A375 (cell line): ENCODE measurements at places on chromosomes 7 and 10. TPM values are rescaled to one million over a fixed set of nuclear protein-coding genes. Genes with fewer than 3 reads are reported as not detected.

DOCK4 gene
- total RNA-seq, result 26.1 and 42.9 TPM in 2 replicates

CYP3A4 gene
- not detected in 2 replicates for total RNA-seq

TWIST1 gene
- 20.5 and 29.9 TPM in 2 replicates for total RNA-seq

GRID2IP gene
- 0.04 TPM in 1 of 2 replicates, not detected in the other for total RNA-seq

AASS gene
- total RNA-seq, result 25.0 and 29.3 TPM in 2 replicates
